ENCODE measurements at places on chromosomes 12 and 14. TPM values are rescaled to one million over a fixed set of nuclear protein-coding genes. Genes with fewer than 3 reads are reported as not detected.

DNA sequence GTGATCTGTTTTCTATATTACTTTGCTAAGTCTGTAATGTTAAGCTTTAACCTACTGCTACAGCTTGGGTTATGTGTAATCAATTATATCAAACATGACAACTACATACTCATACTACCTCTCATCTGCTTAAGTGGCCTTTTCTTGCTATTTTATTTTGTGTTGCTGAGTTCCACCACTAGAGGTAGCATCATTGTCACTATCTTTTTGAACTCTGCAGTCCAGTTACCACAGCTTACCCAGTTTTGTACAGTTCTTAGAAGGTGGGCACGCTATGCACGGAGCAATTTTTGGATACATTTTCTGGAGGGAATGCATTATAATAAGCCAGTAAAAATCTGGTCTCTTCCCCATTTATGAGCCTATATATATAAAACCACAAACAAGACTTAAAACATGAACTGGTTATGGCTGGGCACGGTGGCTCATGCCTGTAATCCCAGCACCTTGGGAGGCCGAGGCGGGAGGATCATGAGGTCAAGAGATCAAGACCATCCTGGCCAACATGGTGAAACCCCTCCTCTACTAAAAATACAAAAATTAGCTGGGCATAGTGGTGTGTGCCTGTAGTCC lies 48.5 kb downstream of the SAV1 start:
- no peaks in the 10 kb centered on the region for H3K27me3 ChIP-seq
- no peaks in the 10 kb centered on the region for H3K4me1 ChIP-seq
- H3K4me3 ChIP-seq, result no peak overlapping the region

Gene KERA
- total RNA-seq, result 2.2 TPM

- H3K27ac ChIP-seq, result no peak overlapping the region
- H3K27me3 ChIP-seq, result no peaks in the 10 kb centered on the region
- no peaks in the 10 kb centered on the region for H3K36me3 ChIP-seq
- H3K4me3 ChIP-seq, result no peak overlapping the region
- H3K4me1 ChIP-seq, result no peaks in the 10 kb centered on the region
Observed at GRCh38 chr14:83977583-83977982, 1552.4 kb upstream of the FLRT2 start.

DNA sequence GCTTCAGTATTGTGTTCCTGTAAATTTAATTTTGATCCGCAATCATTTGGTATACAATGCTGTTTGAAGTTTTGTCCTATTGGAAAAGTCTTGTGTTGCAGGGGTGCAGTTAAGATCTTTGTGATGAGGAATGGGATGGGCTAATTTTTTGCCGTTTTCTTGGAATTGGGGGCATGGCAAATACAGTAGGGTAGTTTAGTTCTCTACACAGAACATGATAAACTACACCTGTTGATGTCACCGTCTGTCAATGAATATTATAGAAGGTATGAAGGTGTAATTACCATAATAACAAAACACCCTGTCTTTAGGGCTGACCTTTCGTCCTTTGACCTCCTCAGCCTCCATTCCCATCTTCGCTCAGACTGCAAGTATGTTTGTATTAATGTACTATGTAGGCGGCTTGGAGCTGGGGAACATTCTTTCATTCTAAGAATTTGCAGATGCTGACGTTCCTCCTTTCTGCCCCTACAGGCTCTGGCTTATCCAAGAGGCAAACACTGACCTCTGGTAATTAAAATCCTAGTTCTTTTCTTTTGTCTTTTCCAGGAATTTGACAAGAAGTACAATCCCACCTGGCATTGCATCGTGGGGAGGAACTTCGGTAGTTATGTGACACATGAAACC lies 1.7 kb downstream of the DYNLL1 start:
- no peak for DNase-seq
- peaks cover 23% of the 10 kb centered on the region for H3K4me1 ChIP-seq
- no peaks in the 10 kb centered on the region for H3K27me3 ChIP-seq
- H3K27ac ChIP-seq, result peak overlapping the region; percentile 81

Gene PRICKLE1
- 2.9 TPM for total RNA-seq

GRCh38 chr12:64323476-64324225 lies 66.9 kb downstream of the C12orf56 start:
- H3K36me3 ChIP-seq, result no peaks in the 10 kb centered on the region
- H3K4me1 ChIP-seq, result no peaks in the 10 kb centered on the region
- no peak overlapping the region for H3K4me3 ChIP-seq
- H3K27ac ChIP-seq, result no peak overlapping the region
- DNase-seq, result no peak
- no peaks in the 10 kb centered on the region for H3K27me3 ChIP-seq

DNA sequence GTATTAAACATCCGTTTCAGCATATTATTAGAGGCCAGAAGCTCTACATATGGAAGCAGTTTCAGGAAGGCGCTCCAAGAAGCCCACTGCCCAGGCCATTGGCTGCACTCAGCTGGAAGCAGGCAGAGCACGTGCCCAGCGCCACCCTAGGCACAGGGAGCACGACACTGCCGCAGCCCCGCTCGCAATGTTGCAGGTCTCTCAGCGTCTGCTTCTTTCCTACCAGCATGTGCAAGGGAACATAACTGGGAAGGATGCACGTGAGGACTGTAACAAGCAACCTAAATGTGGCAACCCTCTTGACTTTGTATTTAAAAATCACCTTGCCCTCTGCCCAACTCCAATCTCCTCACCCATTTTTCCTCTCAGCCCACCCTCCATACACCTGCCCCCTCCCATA lies 3.5 kb downstream of the TMEM132D start:
- H3K36me3 ChIP-seq, result no peaks in the 10 kb centered on the region
- no peak overlapping the region for H3K4me3 ChIP-seq
- H3K4me1 ChIP-seq, result no peaks in the 10 kb centered on the region
- H3K27ac ChIP-seq, result no peak overlapping the region
- no peak for DNase-seq

DNA sequence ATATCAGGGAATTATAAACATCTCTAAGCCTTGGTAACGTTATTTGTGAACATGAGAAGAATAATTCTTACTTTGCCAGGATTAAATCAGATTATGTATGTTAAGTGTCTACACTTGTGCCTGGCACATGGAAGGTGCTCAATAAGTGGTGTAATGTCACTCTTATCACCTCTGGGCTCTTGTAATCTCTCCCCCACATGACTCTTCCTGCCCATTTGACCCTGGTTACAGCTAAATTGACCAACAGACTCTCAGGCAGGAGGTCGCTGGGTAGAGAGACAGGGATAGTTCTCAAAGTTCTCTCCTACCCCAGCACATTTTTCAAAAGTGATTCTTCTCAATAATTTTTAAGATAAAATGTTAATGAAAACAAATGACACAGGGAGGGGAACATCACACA lies 137.8 kb upstream of the FRMD6 start:
- H3K27me3 ChIP-seq, result no peaks in the 10 kb centered on the region
- DNase-seq, result no peak
- no peaks in the 10 kb centered on the region for H3K4me1 ChIP-seq
- H3K36me3 ChIP-seq, result no peaks in the 10 kb centered on the region
- H3K4me3 ChIP-seq, result no peak overlapping the region
- no peak overlapping the region for H3K27ac ChIP-seq

DNA sequence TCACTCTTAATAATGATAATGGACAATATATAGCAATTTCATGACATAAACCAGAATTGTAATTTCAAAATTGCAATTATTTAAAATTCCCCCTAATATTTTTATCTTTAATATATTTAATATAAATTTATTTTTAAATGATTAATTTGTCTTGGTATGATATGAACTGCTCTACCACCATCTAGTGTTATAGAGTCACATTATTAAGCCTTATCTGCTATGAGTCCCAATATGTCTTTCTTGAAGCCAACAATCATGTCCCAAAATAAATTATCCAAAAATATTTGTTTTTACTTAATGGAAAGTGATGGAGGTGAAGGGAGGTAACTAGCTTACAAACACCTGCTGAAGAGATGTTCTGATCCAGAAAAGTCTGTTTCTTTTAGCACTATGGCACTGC lies 151.4 kb downstream of the KCNC2 start:
- no peak overlapping the region for H3K27ac ChIP-seq
- H3K4me3 ChIP-seq, result no peak overlapping the region
- no peak for DNase-seq
- no peaks in the 10 kb centered on the region for H3K27me3 ChIP-seq
- no peaks in the 10 kb centered on the region for H3K4me1 ChIP-seq

DNA sequence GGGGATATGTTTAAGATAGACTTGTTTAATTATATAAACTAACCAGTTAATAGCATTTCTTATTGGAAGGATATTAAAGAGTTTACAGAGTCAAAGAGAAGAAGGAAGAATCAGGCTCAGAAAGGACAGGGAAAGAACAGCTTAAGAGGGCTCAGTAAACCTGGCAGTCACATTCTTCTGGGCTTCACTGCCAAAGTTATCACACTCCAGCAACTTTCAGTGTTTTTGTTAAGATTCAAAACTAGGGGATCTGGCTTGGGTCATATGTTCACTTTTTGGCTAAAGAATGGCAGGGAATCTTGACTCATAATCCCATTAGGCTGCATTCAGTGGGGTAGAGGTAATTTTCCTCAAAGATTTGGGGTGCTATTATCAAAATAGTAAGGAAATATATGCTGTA lies 312.3 kb downstream of the RAD51B start:
- H3K27ac ChIP-seq, result peak overlapping the region; percentile 11
- H3K4me3 ChIP-seq, result no peak overlapping the region
- DNase-seq, result peak; percentile 16
- no peaks in the 10 kb centered on the region for H3K36me3 ChIP-seq

Gene PMEL
- not detected for total RNA-seq

Gene NACA
- total RNA-seq, result 1,322 TPM

Gene FOXA1
- total RNA-seq, result 70.5 TPM

DNA sequence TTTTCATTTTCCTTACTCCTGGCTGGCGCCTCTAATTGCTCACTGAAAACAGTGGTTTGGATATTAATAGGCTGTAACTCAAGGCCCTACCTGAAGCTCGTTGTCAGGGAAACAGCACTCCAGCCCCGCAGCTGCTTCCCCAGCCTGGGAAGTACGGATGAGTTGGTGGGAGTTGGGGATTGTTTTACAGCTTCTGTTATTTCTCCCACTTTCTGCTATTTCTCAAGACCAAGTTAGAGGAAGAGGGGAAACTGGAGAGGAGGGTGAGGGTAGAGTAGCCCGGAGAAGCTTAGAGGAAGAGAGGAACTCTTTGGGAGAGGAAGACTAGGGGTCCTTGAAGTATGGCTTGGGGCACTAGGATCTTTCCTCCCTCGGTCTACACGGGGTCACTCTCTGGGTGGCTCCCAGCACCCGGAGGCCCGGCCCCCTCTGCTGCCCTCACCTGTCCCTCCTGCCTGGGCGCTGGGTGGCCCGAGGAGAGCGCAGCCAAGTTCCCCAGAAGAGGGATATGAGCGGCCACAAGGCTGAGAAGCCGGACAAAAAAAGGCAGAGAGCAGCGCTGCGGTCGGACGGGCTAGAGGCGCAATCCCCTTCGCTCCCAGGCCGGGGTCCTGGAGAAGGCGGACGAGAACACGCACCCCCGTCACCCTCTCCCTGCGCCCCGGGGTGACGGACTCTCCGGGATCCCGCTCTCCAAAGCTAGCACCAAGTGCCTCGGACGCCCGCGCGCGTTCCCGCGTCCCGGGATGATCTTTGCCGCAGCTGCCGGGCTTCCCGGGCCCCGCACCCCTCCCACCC lies 671 bp downstream of the SPTB start:
- H3K4me3 ChIP-seq, result peak overlapping the region; percentile 60
- peak; percentile 47 for DNase-seq
- H3K36me3 ChIP-seq, result no peaks in the 10 kb centered on the region
- peaks cover 24% of the 10 kb centered on the region for H3K4me1 ChIP-seq
- peak overlapping the region; percentile 15 for H3K27ac ChIP-seq

DNA sequence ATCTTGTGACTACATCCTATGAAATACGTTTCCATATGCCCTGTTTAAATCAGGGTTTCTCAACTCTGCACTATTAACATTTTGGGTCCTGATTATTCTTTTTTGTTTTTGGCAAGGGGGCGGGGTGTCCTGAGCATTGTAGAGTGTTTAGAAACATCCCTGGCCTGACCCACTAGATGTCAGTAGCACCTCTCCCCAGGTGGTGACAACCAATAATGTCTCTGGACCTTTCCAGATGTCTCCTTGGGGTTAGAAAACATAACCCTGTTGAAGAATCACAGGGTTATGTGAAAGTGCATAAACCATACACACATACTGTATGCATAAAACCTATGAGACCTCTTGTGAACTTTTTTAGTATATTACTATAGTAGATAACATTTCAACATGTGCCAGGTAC lies 1.4 kb downstream of the ACAD10 start:
- no peaks in the 10 kb centered on the region for H3K27me3 ChIP-seq
- DNase-seq, result no peak
- peaks cover 4% of the 10 kb centered on the region for H3K36me3 ChIP-seq
- H3K27ac ChIP-seq, result peak overlapping the region; percentile 91
- peaks cover 41% of the 10 kb centered on the region for H3K4me1 ChIP-seq

DNA sequence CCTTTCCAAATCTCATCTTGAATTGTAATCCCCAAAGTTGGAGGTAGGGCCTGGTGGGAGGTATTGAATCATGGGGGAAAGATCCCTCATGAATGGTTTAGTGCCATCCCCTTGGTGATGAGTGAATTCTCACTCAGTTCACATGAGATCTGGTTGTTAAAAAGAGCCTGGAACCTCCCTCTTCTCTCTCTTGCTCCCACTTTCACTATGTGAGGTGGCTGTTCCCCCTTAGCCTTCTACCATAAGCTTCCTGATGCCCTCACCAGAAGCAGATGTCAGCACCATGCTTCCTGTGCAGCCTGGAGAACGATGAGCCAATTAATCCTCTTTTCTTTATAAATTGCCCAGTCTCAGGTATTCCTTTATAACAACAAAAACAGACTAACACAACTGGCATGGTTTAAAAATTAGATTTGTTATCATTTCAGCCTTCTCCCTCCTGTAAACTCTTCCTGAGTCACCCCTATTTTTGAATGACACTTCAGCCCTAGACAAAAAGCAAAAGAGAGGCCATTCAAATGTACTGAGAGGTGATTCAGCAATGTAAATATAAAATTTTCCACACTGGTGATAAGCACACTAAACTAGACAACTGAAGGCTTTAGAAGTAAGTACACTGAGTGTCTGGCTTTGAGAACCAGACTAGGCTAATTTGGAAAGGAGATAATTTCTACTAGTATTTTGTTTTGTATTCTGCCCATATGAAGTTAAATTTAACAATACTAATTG lies 212.1 kb upstream of the ABCD2 start:
- no peaks in the 10 kb centered on the region for H3K27me3 ChIP-seq
- H3K4me1 ChIP-seq, result no peaks in the 10 kb centered on the region
- no peak overlapping the region for H3K27ac ChIP-seq
- no peak for DNase-seq
- no peaks in the 10 kb centered on the region for H3K36me3 ChIP-seq

- H3K4me3 ChIP-seq, result no peak overlapping the region
- no peaks in the 10 kb centered on the region for H3K36me3 ChIP-seq
- H3K27me3 ChIP-seq, result no peaks in the 10 kb centered on the region
- no peak overlapping the region for H3K27ac ChIP-seq
- peak; percentile 42 for DNase-seq
Observed at GRCh38 chr12:128829861-128830504, 6.2 kb upstream of the SLC15A4 start.

Gene TAS2R7
- not detected for total RNA-seq

DNA sequence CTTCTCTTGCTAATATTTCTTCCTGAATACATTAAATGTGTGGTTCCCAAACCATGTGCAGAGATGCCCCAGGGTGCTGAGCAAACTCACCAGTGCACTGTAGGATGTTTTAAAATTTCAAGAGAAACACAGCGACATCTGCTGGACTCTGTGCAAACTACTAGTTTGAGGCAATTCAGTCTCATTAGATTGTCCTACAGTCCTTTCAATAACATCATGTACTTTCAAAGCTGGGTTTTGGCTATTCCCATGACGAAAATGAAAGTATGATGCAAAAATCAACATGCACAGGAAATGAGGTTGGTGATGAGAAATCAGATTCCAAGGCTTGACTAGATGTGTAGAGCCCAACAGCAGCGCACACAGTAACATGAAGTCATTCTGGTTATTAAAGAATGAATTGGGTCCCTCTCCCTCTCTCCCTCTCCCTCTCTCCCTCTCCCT lies 66.3 kb downstream of the CLIP1 start:
- no peak overlapping the region for H3K27ac ChIP-seq
- peak; percentile 50 for DNase-seq
- no peaks in the 10 kb centered on the region for H3K4me1 ChIP-seq
- H3K27me3 ChIP-seq, result no peaks in the 10 kb centered on the region
- H3K4me3 ChIP-seq, result no peak overlapping the region

Measured in stomach (tissue), 19 donors.